ENCODE measurements at places on chromosomes 11 and 22.

- DNase-seq, result no peak
These were observed 200.6 kb downstream of the NAV2 start for GRCh38 chr11:19912958-19913892.

- DNase-seq, result no peak
These were observed 22.2 kb downstream of the SBF1 start for GRCh38 chr22:50452649-50453048.

GRCh38 chr11:45563171-45563570, 102.3 kb downstream of the CHST1 start:
- DNase-seq, result no peak

- no peak for DNase-seq
These were observed 156.0 kb downstream of the MPPED1 start for GRCh38 chr22:43567691-43568324.

DNA sequence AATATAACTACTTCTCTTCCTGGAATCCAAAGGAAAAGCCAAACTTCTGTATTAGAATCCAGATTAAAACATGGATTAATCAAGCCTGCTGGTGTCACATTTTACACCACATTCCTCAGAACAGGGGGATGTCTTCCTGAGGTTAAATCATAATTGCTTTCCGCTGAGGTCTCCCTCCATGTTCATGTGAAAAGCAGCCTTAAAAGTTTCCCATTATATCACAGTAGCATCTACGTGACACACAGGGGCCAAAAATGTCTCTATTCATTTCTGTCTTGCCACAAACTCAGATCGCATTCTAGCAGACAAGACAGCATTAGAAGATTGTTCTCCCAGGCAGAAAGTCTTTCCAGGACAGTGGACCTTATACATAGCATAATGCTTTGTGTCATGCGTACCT, 788.7 kb downstream of the OPCML start:
- no peak for DNase-seq

DNA sequence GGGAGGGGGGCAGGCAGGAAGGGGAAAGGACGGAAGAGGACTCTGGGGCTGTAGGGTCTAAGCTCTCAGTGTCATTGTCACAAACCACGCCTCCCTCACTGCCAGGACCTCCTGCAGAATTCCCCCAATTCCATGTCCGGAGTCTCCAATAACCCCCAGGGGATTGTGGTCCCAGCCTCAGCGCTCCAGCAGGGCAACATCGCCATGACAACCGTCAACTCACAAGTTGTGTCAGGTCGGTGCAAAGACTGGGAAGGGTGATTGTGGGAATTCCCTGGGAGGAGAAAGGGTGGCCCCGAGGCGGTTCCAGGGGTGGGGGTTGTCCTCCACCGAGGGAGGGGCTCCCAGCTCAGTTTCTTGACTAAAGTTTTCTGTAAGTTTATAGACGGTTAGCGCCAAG, 86.0 kb downstream of the FEZ1 start:
- DNase-seq, result no peak

- DNase-seq, result peak; percentile 27
These were observed 37.6 kb downstream of the ZNF195 start for GRCh38 chr11:3341298-3341697.

DNA sequence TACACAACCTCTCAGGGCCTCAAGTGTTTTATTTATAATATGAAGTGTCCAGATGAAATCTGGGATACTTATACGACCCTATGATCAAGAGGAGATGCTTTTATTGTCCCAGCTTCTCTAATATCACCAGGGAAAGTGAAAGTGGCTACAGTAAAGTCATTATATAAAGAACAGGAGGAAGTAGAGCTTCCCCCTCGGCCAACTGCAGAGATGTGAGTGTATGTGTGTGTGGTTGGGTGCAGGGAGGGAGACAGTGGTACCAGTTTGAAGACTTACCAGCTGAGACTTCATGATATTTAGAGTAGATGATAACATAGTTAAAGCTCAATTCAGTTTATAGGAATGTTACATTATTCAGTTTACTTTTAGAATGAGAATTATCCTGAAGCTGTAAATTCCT, 373.6 kb upstream of the DDI1 start:
- no peak for DNase-seq

- no peak for DNase-seq
These were observed 83.3 kb downstream of the ATG16L2 start for GRCh38 chr11:72897506-72897905.

DNA sequence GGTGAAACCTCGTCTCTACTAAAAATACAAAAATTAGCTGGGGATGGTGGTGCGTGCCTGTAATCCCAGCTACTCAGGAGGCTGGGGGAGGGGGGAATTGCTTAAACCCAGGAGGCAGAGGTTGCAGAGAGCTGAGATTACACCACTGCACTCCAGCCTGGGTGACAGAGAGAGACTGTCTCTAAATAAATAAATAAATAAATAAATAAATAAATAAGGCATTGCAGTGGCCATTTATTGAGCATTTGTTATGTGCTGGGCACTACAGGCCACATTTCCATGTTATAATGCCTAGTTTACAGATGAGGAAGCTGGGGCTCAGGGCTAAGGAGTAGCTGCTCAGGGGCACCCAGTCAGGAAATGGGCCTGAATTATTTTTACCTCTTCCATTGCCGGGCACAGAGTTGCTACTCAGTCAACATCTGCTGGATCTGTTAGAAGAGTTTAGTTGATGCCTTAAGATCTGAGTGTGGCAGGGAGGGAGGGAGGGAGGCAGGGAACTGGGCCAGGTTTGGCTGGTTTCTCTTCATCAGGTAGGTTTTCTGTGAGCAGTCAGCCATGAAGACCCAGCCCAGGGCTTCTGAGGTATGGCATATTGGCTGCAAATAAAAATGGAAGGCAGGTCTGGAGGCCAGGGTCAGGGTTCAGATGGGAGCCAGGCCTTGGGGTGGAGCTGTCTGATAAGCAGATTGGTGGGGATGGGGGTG, 5.6 kb downstream of the PVALB start:
- DNase-seq, result no peak

GRCh38 chr22:39204216-39204615, 40.6 kb downstream of the PDGFB start:
- DNase-seq, result no peak

- DNase-seq, result no peak
These were observed 4.2 kb downstream of the CPSF7 start for GRCh38 chr11:61425367-61426131.

- no peak for DNase-seq
These were observed 1.2 kb downstream of the MSANTD2 start for GRCh38 chr11:124798991-124799347.
